HAP-1 (cell line): ENCODE measurements at places on chromosomes 12 and 14.
A peak's percentile ranks its signal among the peaks of the same experiment; 100 is the strongest.

GRCh38 chr14:46651526-46652144, at the start of gene RPL10L:
Gene RPL10L, minus strand, starts transcription at chr14:46651781. Its CDS starts 45 bp downstream, at chr14:46651736.
- no peak for DNase-seq

DNA sequence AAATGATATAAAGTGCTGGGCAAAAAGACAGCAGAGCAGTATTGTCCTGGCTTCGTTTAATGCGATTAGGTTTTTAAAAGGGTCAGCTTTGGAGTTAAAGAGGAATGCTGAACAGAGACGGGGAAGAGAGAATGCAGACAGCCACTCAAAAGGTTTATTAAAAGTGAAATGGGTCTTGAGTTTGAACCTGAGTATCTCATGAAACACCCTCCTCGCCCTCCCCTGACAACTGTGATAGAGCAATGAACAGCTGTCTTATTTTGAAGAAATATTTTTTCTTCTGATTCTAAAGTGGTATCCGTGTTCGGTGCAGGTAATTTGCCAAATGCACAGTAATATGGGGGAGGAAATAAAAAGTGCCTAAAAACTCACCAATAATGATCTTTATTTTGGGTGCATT, 73.6 kb downstream of the RBM19 start:
- no peak for DNase-seq

GRCh38 chr12:50018154-50018553, 7.1 kb downstream of the RACGAP1 start:
- DNase-seq: no peak

GRCh38 chr12:105920161-105920684, 218.5 kb downstream of the NUAK1 start:
- DNase-seq: no peak

- DNase-seq: no peak
These were observed 36.9 kb downstream of the ATP2A2 start for GRCh38 chr12:110317911-110318310.

DNA sequence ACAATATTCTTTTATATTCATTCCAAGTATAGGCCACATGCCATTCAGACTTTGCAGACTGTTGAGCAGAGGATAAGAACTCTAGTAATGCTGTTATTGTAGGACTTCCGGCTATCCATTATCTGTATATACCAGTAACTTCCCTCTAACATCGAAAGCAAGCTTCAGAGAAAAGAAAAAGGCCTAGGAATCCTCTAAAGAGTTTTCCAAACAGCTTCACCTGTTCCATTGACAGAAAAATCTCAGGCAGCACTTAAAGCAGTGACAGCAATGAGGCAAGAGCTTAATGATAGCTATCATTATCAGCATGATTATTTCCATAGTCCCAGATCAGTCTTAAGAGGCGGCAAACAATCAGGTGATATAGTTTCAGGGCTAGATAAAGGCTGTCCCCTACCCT, 1.8 kb downstream of the CPNE8 start:
- peak; percentile 22 for DNase-seq

GRCh38 chr14:53626761-53627160, 329.9 kb downstream of the BMP4 start:
- DNase-seq: no peak

DNA sequence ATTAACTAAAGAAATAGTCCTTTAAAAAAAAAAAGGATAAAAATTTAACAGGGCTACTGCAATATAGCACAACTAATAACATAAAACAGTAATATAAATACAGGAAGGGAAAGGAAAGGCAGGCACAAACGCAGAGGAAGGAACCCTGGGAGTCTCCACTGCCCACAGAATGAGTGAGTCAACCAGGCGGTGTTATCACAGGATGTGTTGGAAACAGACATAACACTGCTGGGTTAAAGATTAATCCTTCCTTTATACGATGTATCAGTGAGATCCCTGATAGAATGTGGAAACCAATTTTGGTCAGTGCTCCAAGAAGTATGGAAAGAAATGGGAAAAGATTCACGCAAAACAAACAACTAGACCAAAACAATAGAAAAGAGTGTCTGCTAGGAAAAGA, 47.9 kb downstream of the FGD6 start:
- no peak for DNase-seq

DNA sequence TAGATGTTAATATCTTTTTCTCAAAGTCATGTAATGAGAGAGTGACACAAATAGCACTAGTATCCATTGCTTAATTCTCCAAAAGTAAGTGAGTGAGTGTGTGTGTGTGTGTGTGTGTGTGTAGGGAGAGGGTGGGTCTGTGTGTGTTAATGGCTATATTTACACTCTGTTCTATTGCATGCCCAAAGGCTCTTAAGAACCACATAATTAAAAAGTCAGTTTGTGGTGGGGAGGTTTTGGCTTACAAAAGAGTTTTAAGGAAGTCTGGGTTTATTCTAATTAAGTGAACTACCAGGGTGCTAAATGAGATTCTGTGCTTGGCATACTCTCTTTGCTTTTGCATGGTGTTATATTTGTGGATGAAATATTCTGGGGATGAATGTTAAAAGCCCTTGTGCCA, 1897.6 kb upstream of the FLRT2 start:
- DNase-seq: no peak

DNA sequence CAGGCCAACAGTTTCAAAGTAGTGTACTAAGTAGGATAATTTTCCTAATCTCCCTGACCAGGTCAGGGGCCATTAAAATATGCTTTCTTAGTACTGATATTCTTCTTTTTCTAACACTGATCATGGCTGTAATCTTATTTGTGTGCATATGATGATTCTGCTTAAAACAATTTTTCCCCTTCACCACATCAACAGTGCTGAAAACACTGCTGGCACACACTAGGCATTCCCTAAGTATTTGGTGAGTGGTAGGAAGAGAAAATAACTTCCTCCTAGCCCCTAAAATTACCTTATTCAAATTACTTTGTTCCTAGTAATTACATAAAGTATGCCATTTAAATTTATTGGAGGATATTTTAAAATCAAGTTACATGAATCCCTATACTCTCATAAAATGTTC, 49.9 kb upstream of the BBS10 start:
- no peak for DNase-seq

DNA sequence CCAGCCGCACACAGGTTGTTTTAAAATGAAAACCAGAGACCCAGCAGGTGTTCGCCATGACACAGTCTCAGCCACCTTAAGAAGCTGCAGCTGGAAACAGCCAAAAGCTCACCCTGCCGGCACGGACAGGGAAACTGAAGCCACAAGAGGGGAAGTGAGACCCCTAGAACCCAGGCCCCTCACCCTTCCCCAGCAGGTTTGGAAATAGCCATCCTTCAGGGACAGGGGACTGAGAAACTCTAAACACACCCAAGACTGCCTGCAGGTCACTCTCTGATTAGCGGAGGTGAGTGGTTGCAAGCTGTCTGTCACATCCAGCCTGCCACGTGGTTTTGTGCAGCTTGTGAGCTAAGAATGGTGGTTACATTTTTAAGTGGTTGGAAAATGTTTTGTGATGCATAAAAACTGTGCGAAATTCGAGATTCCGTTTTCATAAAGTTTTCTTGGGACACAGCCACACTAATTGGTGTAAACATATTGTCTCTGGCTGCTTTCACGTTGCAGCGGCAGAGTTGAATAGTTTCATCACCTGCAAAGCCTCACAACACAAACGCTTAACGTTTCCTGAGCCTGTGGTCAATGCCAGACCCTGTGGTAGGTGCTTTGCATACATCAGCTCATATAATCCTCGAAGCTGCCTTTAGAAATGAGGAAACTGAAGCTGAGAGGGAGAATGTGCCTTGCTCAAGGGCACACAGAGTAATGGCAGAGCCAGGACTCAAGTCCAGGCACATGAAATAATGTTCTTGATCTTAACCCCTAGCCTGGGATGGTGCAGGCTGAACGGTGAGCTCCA, 1.7 kb upstream of the SELPLG start:
- DNase-seq: peak; percentile 32

- DNase-seq: no peak
These were observed 49.3 kb upstream of the MAX start for GRCh38 chr14:65151609-65151956.

DNA sequence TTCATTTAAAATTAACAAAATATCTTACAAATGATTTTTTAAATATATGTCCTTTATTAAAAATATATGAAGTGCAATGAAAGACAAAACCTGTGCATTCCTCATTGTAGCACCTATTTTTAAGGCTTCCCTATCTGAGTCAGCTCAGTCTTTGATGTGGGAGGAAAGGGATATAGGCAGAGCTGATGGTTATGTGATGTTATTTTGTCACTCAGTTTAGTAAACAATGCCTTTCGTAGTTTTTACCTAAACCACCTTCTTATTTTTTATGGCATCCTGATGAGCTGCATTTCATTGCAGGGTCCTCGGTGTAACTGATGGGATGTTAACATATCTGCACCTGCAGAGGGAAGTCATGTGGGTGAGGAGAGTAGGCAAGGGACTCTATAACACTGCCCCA, 58.9 kb upstream of the FRMD6 start:
- DNase-seq: no peak

GRCh38 chr14:45332360-45332988, 79.5 kb upstream of the MIS18BP1 start:
- no peak for DNase-seq

DNA sequence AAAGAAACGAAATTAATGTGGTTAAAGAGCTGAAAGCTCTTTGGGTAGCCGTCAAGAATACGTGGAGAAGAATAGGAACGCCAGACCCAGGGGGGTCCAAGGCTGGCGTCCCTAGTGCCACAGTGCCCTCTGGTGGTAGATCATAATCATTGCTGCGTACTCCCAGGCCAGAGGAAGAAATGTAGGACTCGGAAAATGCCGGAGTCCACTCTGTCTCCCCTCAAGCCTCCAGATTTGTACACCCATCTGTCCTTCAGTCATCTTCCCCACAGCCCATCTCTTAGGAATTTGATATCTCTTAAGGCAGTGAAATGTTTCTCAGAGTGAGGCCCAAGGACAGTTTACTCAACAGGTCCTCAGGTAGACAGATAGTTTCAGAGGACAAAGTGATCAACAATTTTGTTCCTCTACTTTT, 25.4 kb upstream of the PLEKHG6 start:
- peak; percentile 81 for DNase-seq

- DNase-seq: peak; percentile 32
These were observed 31.6 kb downstream of the TULP3 start for GRCh38 chr12:2922329-2922728.

- DNase-seq: no peak
These were observed 213.6 kb downstream of the ERC1 start for GRCh38 chr12:1204581-1205121.

DNA sequence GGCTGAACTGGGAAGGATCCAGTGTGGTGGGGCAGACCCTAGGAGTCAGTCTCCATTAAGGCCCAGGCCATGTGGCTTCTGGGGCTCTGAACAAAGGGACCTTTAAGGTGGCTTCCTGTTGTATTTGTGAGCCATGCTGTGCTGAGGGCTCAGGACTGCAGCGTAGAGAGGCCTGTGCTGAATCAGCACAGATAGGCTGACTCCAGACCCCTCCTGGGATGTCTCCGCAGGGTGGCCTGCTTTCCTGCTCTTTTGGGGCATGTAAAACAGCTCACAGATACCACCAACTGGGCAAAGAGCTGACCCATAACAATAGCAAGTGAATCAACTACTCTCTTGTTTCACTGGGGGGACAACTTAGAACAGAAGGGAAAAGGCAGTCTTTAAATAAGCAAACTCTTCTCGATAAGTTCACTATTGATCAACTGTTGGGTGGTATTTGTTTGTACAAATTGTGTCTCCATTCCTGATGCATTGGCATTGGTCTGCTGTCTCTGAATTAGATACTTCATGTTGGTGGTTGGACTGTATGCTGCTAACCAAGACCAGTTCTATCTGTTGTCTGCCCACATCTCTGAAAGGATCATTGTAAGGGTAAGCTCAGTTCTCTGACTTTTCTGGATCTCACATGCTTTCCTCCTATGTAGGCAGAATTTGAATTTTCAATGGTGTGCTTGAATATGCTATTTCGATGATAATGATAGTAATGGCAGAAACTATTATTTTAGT, 71.8 kb downstream of the MYRFL start:
- no peak for DNase-seq

DNA sequence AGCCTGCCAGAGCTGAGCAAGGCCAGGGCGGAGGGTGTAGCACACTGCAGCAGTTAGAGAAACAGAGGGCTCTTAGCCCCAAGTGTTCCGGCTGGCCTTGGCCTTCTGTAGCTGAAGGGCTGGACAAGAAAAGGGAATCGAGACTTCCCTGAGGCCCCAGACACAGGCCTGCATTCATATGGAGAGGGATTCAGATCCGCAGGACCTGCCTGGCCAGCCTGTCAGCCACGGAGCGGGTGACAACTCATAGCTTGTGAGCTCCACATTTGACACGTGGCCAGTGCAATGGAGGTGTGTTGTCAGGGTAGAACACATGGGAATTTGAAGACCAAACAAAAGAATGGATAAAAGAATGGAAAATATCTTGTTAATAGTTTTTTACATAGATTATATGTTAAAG, 182.2 kb upstream of the GSC start:
- no peak for DNase-seq
